ENCODE measurements at places on chromosomes 7 and 10.

GRCh38 chr10:114682532-114682931 is 24.5 kb upstream of the ABLIM1 start:
- DNase-seq: no peak

DNA sequence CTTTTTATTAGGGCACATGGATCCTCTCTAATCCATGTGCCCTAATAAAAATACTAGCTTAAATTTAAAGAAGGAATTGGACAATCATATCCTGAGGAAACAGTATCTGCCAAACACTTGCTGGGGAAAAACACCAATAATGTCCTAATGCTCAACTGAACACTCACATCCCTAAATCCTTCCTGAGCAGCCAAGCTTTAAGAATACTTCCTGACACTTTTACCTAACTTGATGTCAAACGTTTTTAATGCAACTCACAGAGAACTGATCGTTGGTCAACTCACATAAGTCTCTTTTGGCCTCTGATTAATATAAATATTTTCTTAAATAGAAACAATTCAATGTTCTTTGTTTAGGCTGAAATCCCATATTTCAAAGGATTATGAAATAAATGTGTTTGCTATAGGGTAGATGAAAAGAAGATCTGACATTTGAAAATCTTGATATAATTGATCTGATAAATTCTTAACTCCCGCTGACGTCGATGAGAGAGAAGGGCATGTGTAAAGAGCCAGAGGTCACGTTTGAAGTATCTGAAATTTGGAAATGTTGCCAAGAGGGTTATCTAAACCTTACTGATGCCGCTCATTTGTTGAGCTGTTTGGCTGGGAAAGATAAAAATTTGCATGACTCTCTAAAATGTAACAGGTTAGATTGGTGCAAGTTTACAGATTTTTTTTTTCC is 122.8 kb upstream of the RHOBTB1 start:
- no peak for DNase-seq

DNA sequence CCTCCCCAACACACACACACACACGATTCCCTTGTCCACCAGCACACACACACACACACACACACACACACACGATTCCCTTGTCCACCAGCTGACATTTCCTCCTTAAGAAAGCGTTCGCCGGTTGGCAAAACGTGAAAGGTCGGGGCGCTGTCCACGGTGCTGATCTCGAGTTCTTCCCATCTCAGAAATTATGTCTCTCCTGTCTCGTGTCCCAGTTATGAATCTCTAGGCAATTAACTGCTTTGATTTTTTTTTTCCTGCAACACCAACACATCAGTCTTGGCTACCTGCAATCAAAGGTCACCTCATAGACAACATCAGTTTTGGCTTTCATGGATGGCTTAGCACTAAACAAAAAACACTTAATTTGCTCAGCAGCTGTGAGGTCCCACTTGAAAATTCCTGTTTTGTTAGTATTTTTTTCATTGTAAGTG is 1.9 kb downstream of the INA start:
- DNase-seq: peak; percentile 65

DNA sequence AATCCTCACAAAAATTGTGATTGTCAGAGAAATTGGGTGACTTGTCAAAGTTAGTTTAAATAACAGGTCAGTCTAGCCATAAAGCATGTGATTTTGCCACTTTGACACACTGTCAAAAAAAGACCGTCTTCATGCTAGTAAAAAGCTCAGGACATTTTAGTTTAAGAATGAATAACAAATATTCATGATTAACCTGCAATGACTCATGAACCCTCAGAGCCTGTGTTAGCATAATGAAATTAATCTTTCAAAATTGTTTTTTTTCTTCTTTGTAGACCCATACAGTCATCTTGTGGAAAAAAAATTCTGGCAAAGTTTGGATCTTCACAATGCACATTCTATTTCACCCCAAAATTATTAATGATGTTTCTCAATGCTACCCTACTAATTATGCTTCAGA is 255.2 kb upstream of the POT1 start:
- DNase-seq: no peak

DNA sequence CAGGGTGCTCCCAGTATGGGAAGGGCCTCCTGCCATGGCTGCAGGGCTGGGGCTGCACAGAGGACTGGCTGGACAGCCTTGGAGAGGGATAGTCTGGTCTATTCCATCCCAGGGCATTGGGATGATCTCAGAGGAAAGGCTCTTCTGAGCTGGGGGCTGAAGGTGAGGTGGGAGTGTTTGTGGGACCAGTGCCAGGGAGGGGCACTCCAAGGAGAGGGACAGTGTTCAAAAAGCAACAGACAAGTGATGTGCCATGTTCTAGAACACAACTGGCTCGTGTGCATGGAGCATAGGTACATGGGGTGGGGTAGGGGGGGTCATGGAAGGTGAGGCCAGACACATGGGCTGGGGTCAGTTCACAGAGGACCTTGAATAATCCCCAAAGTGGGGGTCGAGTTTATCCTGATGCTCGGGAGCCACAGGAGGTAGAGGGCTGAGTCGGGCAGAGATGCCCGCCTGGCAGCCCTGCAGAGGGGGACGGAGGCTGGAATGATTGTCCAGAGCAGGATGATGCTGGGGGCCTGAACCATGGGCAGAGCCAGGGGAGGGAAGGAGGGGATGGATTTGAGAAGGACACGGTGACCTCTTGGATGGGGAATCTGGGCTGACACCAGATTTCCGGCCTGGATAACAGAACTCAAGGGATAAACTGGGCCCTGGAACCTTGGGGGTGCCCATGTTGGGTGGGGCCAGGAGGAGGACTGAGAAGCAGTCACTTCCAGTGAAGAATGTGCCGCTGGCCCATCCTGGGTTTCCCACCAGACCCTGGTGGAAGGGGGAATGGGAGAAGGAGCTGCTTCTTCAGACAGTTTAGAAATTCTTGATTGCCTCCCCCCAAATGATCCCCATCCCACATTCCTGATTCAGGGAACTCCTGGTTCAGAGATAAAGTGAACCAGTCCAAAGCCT is 50.4 kb downstream of the NEURL1 start:
- no peak for DNase-seq

GRCh38 chr7:106125417-106125816 is 13.3 kb upstream of the SYPL1 start:
- DNase-seq: no peak

GRCh38 chr10:23194471-23194965 is 2.4 kb downstream of the PTF1A start:
- no peak for DNase-seq

Measured in thyroid gland (tissue), 4 donors.